ENCODE measurements at places on chromosomes 13 and 19. TPM values are rescaled to one million over a fixed set of nuclear protein-coding genes. Genes with fewer than 3 reads are reported as not detected.

Gene CBY2
- 0.91 TPM for polyA plus RNA-seq

Gene LIM2
- polyA plus RNA-seq = 0.25 TPM

Gene RNF225
- not detected for polyA plus RNA-seq

Gene FAM124A
- polyA plus RNA-seq = 5.3 TPM

DNA sequence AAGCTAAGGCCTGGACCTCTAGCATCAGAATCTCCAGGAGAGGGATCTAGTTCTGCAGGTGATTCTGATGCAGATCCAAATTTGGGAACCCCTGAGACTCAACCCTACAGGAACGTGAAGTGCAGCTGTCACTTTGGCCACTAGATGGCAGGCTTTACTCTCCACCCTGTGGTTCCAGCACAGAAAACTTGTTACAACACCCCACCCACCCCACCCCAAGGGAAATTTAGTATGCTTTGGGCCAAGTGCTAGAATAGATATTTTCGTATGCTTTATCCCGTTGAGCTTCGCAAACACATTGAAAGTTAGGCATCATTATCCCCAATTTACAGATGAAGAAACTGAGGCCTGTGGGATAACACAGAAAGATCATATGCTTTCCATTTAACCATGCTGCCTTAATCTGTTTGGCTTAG lies 232.0 kb downstream of the B3GLCT start:
- DNase-seq = no peak

DNA sequence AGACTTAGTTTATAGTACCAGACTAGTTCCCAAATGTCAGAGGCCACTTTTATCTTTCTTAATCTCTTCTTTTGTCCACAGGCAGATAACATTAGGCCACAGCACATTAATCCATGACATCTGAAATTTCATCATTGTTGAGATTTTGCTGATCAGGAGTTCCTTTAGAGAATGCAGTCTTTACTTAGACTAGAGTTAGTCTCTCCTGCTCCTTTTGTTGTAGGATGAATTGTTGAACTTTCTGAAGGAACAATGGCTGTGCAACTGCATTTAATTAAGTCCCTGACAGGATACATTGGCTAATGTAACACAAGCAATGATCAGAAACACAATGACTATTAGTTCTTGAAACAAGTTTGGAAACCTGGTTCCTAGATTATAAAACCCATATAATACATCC lies 266.3 kb downstream of the PCDH20 start:
- no peak for DNase-seq

- DNase-seq = no peak
These were observed 25.6 kb upstream of the PCCA start for GRCh38 chr13:100063333-100063732.

GRCh38 chr13:48567515-48568369 lies 34.9 kb upstream of the RCBTB2 start:
- no peak for DNase-seq

Data from left renal cortex interstitium (tissue), 4 donors.